ENCODE measurements at places on chromosomes 3 and 15.

- DNase-seq = no peak
Observed at GRCh38 chr3:44436181-44436580, 41.3 kb downstream of the ZNF445 start.

DNA sequence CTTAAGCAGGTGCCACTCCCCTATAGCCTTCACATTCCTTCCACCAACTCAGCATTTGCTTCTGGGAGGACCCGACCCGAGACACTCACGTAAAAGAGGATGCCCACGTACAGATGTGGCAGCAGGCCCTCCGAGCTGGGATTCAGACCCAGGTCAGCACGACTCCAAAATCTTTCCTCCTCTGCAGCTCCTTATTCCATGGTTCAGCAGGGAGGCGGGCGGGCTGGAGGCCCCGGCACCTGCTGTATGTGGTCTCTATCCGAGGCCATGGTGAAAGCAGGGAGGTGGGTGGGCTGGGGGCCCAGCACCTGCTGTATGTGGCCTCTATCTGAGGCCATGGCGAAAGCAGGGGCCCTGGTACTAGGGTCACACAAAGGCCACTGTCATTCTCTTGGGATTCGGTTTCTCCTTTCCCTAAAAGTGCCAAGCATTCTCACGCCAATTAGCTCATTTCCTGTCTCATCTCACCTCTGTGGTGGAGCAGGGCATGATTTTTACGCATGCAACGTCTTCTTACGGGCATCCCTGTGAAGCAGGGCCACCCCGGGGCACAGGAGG lies 5.9 kb upstream of the MUC4 start:
- DNase-seq = no peak

GRCh38 chr15:59696332-59696731 lies 7.2 kb upstream of the BNIP2 start:
- DNase-seq = no peak

GRCh38 chr3:51968170-51968775 lies 1.0 kb upstream of the PCBP4 start:
- DNase-seq = no peak

DNA sequence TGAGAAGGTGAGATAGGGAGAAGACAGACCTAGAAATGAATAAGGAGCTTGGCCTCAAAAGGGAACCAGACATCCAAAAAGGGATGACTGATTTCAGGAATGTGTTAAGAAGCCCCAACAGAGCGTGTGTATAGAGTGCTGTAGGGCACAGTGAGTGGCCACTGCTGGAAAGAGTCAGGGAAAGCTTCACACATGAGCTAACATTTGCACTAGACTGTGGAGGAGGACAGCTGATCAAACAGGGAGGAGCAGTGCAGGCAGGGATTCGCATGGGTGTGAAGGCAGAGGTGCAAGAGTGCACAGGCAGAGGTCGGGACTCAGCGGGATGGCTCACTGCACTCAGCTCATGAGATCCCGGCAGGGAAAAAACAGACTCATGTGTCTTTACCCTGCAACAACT lies 61.8 kb downstream of the NPTN start:
- DNase-seq = peak; percentile 94

DNA sequence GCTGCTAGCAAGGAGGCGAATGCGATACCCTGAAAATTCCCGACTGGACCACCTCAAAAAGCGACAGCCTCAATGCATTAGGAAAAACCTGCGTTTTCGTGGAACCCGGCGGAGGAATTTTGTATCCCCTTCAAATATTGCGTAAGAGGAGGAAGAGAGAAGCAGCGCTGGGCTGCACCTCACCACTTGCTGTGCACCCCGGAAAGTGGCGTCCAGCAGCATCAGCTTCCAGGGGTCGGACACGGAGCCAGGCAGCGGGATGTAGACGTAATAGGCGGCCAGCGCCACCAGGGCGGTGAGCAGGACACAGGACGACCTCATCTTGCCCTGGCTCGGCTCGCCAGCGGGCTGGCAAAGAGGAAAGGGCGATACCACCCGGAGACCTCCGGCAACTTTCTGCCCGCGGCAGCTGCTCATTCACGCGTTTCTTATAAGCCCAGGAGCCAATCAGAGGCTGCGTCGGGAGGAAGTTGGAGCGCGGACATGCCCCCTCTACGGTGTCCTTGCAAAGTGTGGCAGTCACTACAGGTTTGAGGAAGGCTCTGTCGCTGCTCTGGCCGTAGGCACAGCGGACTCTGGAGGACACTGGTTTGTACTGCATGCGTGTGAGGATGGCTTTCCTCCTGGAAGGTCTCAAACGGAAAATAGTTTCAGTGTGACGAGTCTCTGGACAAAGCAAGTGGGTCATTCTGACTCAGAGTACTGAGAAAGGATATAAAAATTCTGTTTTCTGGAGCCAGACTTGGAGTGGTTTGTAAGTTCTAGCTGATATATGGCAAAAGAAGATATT lies at the start of gene NCEH1:
Gene NCEH1, minus strand, starts transcription at position 404 of the 790 bp plus-strand sequence. Its CDS starts 83 bp downstream, at position 321.
- peak; percentile 96 for DNase-seq

GRCh38 chr15:87826119-87826747 lies 430.3 kb downstream of the NTRK3 start:
- DNase-seq = no peak

DNA sequence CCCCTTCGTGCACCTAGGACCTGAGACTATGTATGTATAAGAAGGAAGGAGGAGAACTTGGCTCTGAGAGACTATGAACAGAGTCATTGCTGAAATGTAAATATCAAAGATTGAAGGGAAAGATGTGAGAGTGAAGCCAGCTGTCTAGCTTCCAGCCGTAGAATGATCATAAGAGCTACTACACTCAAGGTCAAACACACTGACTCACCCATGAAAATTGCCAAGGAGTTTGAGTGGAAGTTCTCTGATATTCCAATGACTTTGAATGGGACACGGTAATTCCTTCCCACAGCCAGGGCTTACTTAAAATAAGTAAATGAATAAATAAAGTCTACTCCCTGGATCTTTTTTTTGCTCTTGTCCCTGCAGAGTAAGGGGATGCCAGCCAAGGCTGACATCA lies 398.9 kb upstream of the TPRG1 start:
- no peak for DNase-seq

- DNase-seq = no peak
Observed at GRCh38 chr15:61480863-61481262, 251.8 kb upstream of the RORA start.
